ENCODE measurements at places on chromosomes 16 and 17.

GRCh38 chr16:19872179-19872863 lies 12.3 kb downstream of the GPRC5B start:
- no peak for DNase-seq

DNA sequence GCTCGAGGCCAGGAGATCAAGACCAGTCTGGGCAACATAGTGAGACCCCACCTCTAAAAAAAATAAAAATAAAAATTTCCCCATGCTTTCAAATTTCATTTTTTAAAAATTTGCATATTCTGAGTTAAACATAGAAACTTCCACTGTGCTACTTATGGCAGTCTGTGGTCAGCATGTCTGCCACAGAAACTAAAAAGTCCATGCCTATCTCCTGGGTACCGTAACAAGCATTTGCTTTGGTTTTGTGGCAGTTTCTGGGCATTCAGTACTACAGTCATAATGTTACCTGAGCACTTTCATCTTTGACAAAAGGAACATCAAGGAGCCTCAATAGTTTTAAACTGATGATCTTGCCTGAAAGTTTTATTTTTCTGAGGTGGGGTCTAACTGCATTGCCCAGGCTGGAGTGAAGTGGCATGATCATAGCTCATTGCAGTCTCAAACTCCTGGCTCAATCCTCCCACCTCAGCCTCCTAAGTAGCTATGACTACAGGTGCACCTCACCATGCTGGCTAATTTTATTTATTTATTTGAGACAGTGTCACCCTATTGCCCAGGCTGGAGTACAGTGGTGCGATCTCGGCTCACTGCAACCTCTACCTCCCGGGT lies 13.2 kb upstream of the ITGA2B start:
- DNase-seq, result no peak

GRCh38 chr16:68902003-68902968 lies 59.0 kb downstream of the TANGO6 start:
- DNase-seq, result no peak

GRCh38 chr17:48100591-48101011 lies 677 bp downstream of the CBX1 start:
- DNase-seq, result peak; percentile 40

DNA sequence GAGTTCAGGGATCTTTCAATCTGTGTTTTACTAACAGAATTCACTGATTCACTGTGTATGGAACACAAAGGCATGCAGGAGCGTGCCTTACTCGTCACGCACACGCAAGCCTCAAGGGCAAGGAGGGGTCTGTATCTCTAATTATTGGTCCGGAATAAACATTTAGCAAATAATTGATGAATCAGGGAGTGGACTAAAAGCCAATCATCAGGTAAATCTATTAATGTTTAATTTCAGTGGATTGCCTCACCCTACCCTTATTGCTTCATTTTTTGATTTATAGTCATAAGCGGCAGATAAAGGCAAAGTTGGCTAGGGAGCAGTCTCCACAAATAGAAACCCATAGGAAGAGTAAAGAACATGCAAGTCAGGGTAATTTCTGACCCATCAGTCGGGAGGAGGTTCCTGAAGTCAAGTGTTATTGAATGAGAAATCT lies 7.4 kb upstream of the HSD17B2 start:
- DNase-seq, result no peak
